ENCODE measurements at places on chromosomes 3 and 15.

- no peak for DNase-seq
Measured at GRCh38 chr3:177599837-177600236, 402.6 kb upstream of the TBL1XR1 start.

DNA sequence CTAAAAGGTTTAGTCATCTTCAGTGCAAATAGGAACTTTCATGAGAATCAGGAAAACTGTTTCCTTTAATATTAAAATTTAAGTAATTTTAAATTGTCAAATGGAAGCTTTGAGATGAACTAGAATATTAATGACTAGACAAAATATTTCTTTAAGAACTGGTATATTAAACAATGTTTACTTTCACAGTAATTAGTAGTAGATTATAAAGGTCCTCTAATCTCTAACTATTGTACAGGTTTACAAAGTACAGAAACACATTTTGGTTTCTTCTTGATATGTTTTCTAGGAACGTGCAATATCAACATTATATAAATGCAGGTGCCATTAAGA lies 138.9 kb downstream of the CLASP2 start:
- no peak for DNase-seq

DNA sequence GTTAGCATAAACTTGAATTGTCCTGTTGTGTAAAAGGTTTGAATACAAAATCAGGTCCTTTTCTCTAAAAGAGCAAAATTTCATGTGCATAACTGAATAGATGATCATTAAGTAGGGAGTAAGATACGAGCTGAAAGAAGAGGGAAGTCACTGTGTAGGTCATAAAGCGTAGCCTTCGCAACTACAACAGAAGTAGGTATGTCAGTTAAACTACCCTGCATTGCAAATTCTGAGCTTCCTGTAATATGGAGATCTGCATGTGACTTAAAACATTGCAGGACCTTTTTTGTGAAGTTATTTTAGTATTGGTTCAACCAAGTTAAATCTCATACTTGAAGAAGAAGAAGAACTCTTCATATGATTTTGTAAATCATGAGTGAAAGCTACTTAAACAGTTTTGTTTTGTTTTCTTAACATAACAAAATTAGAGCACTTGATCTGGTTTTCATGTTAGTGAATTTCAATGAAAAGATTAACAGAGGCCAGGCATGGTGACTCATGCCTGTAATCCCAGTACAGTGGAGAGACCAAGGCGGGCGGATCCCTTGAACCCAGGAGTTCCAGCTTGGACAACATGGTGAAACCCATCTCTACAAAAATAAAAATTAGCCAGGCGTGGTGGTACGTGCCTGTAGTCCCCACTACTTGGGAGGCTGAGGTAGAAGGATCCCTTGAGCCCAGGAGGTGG lies 26.4 kb downstream of the ARMC8 start:
- no peak for DNase-seq

DNA sequence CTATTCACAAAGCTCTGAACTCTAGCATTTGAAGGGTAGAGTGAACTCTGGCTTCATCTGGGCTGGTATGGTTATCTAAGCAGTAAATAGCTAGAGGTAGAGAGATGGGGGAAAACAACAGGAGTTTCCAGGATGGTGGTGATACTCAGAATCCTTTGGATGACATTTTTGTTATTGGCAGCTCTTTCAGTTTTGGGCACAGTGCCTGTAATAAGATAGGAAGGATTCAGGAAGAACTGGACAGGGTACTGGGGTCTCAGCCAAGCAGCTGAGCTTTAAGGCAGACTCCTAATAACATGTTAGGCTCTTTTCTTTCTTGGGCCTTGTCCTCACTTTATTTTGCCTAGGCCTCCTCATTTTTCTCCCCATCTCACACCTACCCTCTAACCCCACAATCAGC lies 338.5 kb downstream of the CADM2 start:
- DNase-seq = no peak

DNA sequence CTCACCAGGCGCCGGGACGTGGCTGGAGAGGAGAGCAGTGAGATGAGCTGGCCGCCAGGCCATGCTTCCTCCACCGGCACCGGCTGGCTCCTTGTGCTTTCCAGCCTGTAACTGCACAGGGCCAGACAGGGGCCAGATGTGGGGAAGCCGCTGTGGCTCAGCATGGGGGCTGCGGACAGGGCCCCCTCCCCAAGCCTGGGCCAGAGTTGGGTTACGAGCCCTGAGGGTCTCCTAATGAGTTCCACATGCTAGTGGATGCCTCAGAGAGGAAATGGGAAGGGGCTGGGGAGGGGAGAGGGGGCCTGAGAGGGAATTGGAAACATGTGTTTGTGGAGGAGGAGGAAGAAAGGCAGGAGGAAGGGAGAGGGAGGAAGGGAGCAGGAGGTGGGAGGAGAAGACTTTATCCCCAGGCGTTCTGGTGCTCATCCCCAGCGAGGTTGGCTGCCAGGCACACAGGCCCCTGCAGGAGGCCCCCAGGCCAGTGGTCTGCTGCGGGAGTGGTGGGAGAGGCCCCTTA lies 11.7 kb upstream of the DUSP7 start:
- no peak for DNase-seq

DNA sequence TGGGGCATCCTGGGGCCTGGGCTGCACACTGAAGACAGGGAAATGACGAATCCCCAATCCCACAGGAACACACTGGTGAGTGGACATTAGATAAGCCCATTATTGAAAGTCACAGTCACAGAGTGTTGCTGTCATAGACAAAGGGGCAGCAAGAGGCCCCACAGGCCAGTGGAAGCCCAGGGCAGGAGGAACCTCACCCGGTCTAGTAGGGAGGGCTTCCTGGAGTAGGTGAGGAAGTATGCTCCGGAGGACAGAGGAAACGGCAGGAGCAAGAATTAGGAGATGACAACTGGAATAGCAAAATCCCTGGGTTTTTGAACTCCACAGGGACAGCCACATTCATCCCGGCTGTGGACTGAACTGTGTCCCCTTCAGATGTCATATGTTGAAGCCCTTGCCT lies 101.2 kb downstream of the TPRA1 start:
- no peak for DNase-seq

DNA sequence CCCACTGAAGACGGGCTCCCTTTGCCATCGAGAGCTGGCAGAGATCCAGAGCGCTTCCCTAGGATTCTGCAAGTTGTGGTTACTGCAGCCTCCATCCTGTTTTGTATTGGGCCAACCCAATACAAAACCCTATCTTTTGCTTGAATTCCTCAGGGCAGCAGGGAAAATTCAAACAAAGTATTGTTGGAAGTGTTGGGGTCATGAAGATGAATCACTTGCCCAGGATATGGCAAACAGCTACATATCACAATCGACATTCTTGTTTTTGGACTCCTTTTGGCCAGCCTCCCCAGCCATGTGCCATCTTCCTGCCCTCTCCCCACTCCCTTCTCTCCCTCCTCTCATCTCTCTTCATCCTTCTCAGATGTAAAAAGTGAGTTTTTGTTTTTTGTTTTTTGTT lies 100.0 kb upstream of the TRIM42 start:
- peak; percentile 91 for DNase-seq

- DNase-seq = no peak
Measured at GRCh38 chr15:45111390-45112142, 2.4 kb downstream of the DUOX2 start.

DNA sequence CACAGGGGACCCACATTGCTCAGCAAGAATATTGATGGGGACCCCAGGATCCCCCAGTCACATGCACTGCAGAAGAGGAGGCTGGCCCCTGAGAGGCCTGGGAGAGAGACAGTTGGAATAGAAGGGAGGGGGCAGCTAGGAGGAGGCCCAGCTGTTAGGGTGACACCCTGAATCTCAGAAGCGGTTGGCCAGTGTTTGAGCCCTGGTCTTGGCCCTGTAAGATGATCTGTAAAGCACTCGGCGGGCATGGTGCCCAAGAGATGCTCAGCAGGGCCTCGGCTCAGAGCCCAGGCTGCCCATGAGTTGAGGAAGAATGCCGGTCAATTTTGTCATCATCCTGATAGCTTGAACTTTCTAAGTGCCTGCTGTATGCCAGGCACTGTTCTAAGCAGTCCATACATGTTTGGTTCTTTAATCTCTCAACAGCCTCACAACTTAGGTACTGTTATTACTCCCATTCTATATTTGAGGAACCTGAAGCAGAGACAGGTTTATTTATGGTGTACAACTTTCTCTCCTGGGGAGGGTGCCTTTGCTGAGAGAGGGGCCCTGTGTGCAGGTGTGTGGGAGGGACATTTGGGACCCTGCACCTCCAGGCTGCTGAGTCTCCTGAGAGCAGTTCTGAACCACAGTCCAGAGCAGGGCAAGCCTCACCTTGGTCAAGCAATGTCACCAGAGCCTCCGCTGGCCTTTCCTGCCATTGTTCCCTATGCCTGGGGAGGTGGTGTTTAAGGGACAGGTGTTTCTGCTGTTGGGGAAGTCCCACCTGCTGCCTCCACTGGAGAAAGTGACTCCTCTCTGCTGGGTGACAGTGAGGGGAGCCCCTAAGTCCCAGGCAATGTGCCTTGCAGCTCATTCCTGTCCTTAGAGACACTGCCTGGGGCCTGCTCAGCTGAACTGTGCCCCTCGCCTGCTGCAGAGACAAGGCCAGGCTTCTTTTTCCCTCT lies 26.0 kb downstream of the SLC6A6 start:
- DNase-seq = no peak

DNA sequence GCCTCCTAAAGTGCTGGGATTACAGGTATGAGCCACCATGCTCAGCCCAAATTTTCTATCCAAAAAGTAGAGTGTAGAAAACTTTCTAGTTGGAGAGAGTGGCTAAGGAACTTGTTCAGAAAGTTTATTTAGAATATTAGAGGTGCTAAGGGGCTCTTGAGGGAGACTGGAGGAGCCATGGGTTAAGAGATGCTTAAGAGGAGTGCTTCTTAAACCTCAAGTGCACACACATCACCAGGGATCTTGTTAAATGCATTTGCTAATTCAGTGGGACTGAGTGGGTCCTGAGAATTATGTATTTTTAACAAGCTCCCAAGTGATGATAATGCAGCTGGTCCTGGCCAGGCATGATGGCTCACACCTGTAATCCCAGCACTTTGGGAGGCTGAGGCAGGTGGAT lies 29.7 kb upstream of the SLMAP start:
- DNase-seq = no peak

DNA sequence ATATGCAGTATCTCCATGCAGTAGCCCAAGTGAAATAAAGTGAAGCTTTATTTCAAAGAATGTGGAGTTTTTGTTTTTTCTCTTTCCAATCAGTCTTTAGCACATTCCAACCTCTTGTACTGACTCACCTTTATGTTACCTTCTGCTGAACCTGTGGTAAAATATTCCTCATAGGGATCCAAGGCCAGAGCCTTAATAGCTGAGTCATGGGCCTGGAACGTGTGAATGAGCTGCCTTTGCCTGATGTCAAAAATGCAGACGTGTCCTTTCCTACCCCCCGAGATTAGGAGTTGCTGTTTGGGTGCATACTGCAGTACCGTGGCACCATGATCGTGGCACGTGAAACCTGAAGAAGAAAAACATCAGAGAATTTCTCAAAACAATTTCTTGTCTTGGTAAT lies 108.5 kb downstream of the GLDN start:
- DNase-seq = no peak

- no peak for DNase-seq
Measured at GRCh38 chr3:141275032-141275422, 43.4 kb downstream of the PXYLP1 start.

- no peak for DNase-seq
Measured at GRCh38 chr3:50359760-50360110, 414 bp upstream of the TMEM115 start.

DNA sequence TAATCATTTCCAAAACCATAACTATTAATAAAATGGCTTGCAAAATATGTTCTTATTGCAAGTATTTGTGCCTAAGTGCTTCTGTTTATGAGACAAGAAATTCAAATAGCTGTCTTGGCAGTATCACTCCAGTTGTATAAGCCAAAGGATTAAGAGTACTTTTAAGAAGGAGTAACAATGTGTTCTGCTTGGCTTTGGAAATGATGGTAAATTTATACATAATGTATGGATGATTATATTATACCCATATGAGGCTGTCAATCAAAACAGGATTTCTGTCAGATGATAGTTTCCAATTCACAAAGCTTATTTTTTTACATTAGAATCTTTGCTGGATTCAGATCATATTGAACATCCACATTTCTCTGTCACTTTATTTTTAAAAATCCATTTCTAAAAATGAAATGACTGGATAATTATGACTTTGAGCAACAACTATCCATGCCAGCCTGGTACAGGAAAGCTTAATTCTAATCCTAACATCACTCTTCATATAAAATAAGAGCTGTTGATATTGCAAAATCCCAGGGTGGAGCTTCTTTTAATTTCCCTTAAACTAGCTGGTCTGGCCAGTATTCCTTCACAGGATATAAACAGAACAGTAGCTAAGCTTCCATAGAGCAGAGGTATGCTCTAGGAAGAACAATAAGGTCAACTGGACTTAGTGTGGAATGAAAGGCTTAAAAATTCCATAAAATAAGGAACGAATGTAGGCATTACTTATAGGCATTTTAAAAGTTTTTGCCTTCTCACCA lies 30.0 kb upstream of the ZNF280D start:
- DNase-seq = no peak

GRCh38 chr3:159977295-159977694 lies 11.3 kb upstream of the IL12A start:
- DNase-seq = no peak

DNA sequence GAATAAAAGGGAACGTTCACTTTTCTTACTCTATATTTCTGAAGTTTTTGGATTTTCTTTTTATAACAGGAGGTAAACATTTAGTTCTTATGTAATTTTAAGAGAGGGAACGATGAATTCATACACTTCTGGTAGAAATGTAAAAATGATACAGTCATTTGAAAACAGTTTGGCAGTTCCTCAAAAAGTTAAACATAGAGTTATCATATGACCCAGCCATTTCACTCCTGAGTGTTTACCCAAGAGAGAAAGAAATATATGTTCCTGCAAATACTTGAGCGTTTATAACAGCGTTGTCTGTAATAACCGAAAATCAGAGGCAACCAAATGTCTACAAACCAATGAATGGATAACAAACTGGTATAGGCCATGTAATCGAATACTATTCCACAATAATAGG lies 20.8 kb upstream of the CCR9 start:
- no peak for DNase-seq

DNA sequence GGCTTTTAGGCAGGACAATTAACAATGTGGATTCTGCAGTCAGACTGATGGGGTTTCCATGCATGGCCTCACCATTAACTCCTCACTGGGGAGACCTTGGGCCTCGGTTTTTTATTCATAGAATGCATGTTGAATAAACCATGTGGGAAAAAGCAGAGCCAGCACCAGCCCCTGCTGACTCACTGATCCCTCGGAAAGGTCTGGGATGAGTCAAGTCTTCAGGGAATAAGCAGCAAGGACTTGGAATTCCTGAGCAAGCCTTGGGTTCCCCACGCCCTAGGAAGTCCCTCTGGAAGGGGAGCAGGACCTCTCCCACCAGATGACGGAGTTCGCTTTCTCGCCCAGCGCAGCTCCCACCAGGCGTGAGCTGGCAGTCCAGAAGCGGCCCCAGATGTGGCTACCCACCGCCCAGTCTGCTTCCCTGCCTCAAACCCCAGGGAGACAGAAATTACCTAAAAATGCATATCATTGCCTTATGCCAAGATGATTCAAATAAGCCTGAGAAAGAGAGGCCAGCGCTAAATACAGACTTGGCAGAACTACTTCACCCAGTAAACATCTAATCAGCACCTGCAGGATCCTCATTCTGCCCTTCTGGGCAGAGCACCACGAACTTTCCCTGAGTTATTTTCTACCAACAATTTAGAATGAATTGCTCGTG lies 45.4 kb downstream of the BTD start:
- DNase-seq = peak; percentile 85

GRCh38 chr3:4551794-4552442 lies 58.8 kb downstream of the ITPR1 start:
- DNase-seq = no peak

- DNase-seq = no peak
Measured at GRCh38 chr15:91521996-91522395, 331.5 kb upstream of the SLCO3A1 start.

All from foreskin melanocyte (primary cell).